ENCODE measurements at places on chromosomes 3 and 15. TPM values are rescaled to one million over a fixed set of nuclear protein-coding genes. Genes with fewer than 3 reads are reported as not detected.
A peak's percentile ranks its signal among the peaks of the same experiment; 100 is the strongest.

- no peaks in the 10 kb centered on the region for H3K4me1 ChIP-seq
- no peaks in the 10 kb centered on the region for H3K27me3 ChIP-seq
- no peak for DNase-seq
- peaks cover 11% of the 10 kb centered on the region for H3K36me3 ChIP-seq
- no peak overlapping the region for H3K27ac ChIP-seq
These were observed 64.3 kb upstream of the TSPAN3 start for GRCh38 chr15:77135181-77135580.

GRCh38 chr15:70299931-70300869, 202.5 kb upstream of the TLE3 start:
- peaks cover 7% of the 10 kb centered on the region for H3K4me1 ChIP-seq
- H3K27ac ChIP-seq, result no peak overlapping the region
- H3K36me3 ChIP-seq, result no peaks in the 10 kb centered on the region
- no peaks in the 10 kb centered on the region for H3K27me3 ChIP-seq

- peak; percentile 7 for DNase-seq
- H3K36me3 ChIP-seq, result no peaks in the 10 kb centered on the region
- H3K4me1 ChIP-seq, result no peaks in the 10 kb centered on the region
These were observed 92.3 kb downstream of the FRMD5 start for GRCh38 chr15:44102675-44103254.

- no peak overlapping the region for H3K27ac ChIP-seq
- H3K4me1 ChIP-seq, result no peaks in the 10 kb centered on the region
- DNase-seq, result no peak
These were observed 396.4 kb downstream of the SHQ1 start for GRCh38 chr3:72451841-72452240.

DNA sequence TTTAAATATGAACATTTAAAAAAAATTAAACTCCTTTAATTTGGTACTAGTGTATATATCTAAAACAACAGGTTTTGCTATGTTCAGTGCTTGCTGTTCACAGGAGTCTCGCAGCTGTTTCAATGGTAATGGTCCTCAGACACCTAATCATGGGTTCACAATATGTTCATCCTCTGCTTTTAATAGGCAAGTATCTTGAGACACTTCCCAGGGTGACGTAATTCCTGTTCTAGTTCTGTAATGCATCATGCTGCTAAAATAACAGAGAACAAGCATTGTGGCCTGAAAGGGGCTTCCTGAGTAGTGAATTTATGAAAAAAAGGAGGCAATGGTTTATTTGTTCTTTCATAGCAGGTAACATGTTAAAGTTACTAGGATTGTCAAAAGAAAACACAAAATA, 625.2 kb upstream of the GBE1 start:
- H3K4me1 ChIP-seq, result no peaks in the 10 kb centered on the region
- no peak overlapping the region for H3K4me3 ChIP-seq
- H3K27ac ChIP-seq, result no peak overlapping the region

- no peak for DNase-seq
- H3K4me1 ChIP-seq, result peaks cover 8% of the 10 kb centered on the region
- H3K27ac ChIP-seq, result no peak overlapping the region
- no peaks in the 10 kb centered on the region for H3K36me3 ChIP-seq
These were observed 11.7 kb upstream of the ADAMTS17 start for GRCh38 chr15:100353449-100353848.

The TEX55 gene
- total RNA-seq, result not detected

The CLDN1 gene
- 29.8 TPM for total RNA-seq

DNA sequence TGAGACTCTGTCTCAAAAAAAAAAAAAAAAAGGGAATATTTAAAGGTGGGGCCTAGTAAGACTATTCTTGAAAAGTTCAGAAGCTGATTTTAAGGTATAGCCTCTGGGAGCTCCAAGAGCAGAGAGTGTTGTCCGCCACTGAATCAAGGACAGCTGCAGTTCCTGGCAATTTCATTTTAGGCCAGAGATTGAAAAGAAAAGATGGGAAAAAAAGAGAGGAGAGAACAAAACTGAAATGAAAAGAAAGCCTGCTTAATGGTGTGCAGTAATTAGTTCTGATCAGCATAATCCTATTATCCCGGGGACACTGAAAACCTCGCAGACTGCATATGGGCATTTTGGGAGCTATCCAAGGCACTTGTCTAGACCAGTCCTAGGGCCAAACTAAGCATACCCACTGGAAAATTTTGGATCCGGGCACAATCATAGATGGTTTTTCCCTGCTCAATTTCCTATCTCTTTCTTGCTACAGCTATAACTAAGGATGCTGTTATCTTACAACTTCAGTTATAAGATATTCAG, 43.2 kb downstream of the EHHADH start:
- no peak overlapping the region for H3K27ac ChIP-seq
- no peak overlapping the region for H3K4me3 ChIP-seq
- no peaks in the 10 kb centered on the region for H3K36me3 ChIP-seq
- H3K27me3 ChIP-seq, result no peaks in the 10 kb centered on the region

DNA sequence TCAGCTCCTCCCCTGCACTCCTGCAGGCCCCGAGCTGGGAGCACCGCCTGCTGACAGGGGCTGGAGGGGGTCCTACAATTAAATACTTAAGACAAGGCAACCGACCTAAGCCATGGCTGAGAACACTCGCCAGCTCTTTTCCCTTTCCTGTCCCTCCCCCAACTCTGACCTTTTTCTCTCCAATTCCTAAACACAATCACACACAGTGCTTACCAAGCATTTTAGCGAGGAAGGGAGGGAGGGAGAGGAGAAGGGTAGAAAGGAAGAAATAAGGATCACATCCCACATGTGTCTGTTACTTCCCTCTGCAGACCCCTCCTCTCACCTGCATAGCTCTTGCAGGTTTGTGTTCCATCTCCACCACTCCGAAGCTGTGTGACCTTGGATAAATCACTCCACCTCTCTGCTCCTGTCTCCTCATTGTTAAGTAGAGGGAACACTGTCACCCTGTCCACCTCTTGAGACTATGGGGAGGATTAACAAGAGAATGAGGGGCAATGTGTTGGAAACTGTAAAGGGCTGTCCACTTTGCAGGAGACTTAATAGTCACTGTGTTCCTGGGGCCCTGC, 63.6 kb downstream of the CYP11A1 start:
- H3K4me3 ChIP-seq, result no peak overlapping the region
- H3K27me3 ChIP-seq, result peaks cover 38% of the 10 kb centered on the region
- H3K4me1 ChIP-seq, result peaks cover 4% of the 10 kb centered on the region
- no peak for DNase-seq
- no peak overlapping the region for H3K27ac ChIP-seq
- H3K36me3 ChIP-seq, result no peaks in the 10 kb centered on the region

DNA sequence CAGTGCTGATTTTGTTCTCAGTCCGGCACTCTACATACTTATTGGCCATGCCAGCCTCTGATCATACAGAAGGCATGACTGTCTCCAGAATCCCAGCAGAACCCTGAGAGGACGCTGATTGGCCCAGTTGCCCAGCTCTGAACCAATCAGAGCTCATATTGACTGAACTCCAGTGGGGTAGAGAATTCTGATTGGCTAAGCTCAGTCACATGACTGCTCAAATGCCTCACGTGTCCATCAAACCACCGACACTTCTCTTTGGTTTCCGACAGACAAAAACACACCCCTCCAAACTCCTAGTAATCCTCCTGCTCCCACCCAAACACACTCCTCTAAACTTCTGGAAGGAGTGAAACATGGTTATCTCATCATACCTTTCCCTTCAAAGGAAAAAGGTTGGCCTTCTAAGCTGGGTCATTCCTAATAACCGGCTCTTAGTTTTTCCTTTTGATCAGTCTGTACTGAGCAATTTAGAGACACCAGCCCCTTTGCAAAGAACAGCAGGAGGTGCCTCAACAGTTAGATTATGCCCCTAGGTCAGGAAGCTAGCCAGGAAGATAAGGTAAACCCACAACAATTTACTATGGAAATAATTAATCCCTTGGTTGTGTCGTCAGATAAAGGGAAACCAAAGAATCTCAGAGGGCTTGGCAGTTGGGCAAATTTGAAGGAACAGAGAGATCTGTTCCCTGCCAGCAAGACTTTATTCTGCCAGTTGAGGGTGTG, 187.8 kb downstream of the TLE3 start:
- no peak overlapping the region for H3K27ac ChIP-seq
- H3K4me1 ChIP-seq, result no peaks in the 10 kb centered on the region
- H3K4me3 ChIP-seq, result no peak overlapping the region
- DNase-seq, result no peak
- H3K27me3 ChIP-seq, result no peaks in the 10 kb centered on the region
- no peaks in the 10 kb centered on the region for H3K36me3 ChIP-seq

The LRTM1 gene
- not detected for total RNA-seq

DNA sequence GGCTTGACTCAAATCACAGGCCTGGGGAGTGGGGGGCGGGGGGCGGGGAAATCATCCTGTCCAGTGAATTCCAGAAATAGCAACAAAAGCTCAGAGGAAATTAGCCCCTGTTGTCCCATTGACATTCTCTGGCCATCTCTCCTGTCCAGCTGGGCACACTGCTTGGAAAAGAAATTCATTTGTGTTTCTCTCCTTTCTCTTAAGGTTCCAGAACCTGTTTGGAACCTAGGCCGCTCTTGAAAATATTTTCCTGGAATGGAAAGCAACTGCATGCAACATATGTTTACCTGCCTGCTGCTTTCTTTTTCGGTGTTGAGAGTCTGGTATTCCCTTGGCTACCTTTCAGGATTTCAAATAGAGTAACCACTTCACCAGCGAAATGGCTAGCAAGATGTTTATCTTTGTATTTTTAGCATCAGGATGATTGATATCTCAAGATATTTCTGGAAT, 169.0 kb downstream of the GHSR start:
- H3K36me3 ChIP-seq, result peaks cover 4% of the 10 kb centered on the region
- H3K4me3 ChIP-seq, result no peak overlapping the region
- DNase-seq, result no peak

The TGM5 gene
- total RNA-seq, result not detected

The CLRN1 gene
- not detected for total RNA-seq

GRCh38 chr15:88316586-88316985, 60.0 kb upstream of the NTRK3 start:
- H3K4me3 ChIP-seq, result no peak overlapping the region
- H3K4me1 ChIP-seq, result no peaks in the 10 kb centered on the region
- peak; percentile 22 for DNase-seq
- H3K27ac ChIP-seq, result no peak overlapping the region
- no peaks in the 10 kb centered on the region for H3K36me3 ChIP-seq

The NR2E3 gene
- 0.26 TPM for total RNA-seq

- H3K4me3 ChIP-seq, result no peak overlapping the region
- no peaks in the 10 kb centered on the region for H3K27me3 ChIP-seq
- no peak for DNase-seq
- no peak overlapping the region for H3K27ac ChIP-seq
- no peaks in the 10 kb centered on the region for H3K4me1 ChIP-seq
- no peaks in the 10 kb centered on the region for H3K36me3 ChIP-seq
These were observed 130.6 kb downstream of the CCNL1 start for GRCh38 chr3:157029365-157029790.

DNA sequence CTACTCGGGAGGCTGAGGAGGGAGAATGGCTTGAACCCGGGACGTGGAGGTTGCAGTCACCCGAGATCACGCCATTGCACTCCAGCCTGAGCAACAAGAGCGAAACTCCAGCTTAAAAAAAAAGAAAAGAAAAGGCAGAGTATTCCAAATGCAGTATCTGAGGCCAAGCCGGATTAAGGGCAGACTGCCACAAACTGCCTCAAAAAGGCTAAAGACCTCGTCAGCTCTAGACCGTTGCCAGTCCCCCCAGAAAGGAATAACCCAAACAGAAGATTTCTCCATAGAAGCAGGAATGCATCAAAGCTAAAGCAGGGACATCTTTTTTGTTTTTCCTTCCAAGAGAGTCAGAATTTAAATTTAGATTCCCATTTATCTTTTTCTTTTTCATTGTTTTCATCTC, 72.9 kb downstream of the TM4SF4 start:
- H3K27ac ChIP-seq, result peak overlapping the region; percentile 60
- H3K36me3 ChIP-seq, result no peaks in the 10 kb centered on the region
- no peak overlapping the region for H3K4me3 ChIP-seq
- peaks cover 20% of the 10 kb centered on the region for H3K4me1 ChIP-seq
- no peaks in the 10 kb centered on the region for H3K27me3 ChIP-seq

GRCh38 chr15:34318277-34319079, 19.1 kb downstream of the SLC12A6 start:
- H3K36me3 ChIP-seq, result no peaks in the 10 kb centered on the region
- peak overlapping the region; percentile 58 for H3K4me3 ChIP-seq

GRCh38 chr3:133588784-133589465, 15.4 kb downstream of the CDV3 start:
- H3K27ac ChIP-seq, result no peak overlapping the region
- peaks cover 14% of the 10 kb centered on the region for H3K36me3 ChIP-seq
- H3K4me1 ChIP-seq, result no peaks in the 10 kb centered on the region
- DNase-seq, result no peak
- H3K4me3 ChIP-seq, result no peak overlapping the region

DNA sequence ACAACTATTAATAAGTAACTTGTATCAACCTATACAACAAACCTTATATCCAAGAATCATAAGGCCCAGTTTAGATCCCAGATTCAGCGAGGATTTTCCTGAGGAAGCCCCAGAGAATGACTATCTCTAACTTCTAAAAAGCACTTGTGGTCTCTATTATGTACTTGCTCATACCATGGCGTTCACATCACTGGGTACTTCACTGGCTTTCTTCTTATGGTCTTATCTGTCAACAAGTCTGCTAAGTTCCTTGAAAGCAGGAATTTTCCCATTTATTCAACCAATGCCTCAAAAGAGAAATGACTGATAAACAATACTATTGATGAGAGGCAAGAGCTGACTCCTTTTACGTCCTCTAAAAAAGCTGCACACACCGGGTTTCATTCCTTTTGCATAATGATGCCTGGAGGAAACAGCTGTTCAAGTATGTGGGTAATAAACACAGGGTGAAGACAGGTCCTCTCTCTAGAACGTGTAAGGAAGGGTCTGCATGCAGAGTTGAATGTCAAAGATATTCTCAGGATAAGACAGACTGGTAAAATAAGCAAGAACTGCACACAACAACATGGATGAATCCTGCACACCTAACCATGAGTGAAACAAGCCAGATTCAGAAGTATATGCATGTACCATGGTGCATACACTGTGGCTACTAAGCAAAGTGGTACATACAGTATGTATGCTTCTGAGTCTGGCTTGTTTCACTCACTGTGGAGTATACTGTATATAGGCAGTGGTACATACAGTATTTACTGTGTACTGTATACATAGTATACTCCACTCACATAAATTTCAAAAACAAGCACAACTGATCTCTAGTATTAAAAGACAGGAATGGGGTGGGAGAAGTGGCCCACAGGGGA, 408.7 kb downstream of the SHQ1 start:
- H3K4me1 ChIP-seq, result no peaks in the 10 kb centered on the region
- DNase-seq, result no peak
- no peaks in the 10 kb centered on the region for H3K27me3 ChIP-seq
- peaks cover 4% of the 10 kb centered on the region for H3K36me3 ChIP-seq
- H3K4me3 ChIP-seq, result no peak overlapping the region
- no peak overlapping the region for H3K27ac ChIP-seq

DNA sequence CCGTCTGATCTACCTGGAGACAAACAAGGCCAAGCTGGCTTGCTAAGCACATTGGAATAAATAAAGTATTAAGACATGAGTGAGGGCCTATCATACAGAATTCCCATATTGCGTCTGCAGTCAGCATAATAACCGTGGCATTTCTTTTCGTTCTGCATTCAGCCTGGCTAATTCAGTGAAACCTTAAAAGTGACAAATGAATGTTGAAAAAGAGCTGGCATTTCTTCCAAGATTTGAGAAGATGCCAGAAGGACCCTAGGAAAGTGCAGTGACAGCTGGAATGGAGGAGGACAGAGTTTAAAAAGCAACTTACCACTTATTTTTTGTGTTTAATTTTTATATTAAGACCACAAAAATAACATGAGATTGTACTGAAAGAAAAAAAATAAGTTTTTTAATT, 67.1 kb downstream of the SUCLG2 start:
- H3K4me3 ChIP-seq, result no peak overlapping the region
- no peak for DNase-seq
- H3K27ac ChIP-seq, result no peak overlapping the region
- H3K36me3 ChIP-seq, result peaks cover 7% of the 10 kb centered on the region
- H3K4me1 ChIP-seq, result peaks cover 7% of the 10 kb centered on the region
- no peaks in the 10 kb centered on the region for H3K27me3 ChIP-seq

Measured in lung (tissue), 17 donors.